Myocyte (in vitro differentiated cells): ENCODE measurements at places on chromosomes 1 and 21.

GRCh38 chr1:30538226-30538992 is 185.0 kb downstream of the MATN1 start:
- no peak for DNase-seq

GRCh38 chr1:94805912-94806311 is 14.2 kb upstream of the SLC44A3 start:
- peak; percentile 62 for DNase-seq

DNA sequence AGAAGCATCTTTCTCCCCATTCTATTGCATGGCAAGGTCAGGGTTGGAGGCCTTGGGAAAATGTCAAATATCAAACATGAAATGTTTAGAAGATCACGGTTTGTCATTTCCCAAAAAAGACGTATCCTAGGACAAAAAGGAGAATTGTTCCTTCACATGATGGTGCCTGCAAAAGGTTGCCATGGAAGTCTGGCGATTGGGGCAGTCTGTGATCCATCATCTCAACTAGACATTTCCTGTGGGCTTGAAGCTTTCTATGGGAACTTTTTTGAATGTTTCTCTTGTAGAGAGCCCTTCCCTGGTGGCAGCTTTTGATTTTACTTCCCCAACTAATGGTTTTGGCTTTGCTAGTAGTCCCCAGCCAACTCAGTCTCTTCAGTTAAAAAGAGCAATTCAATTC is 106.3 kb downstream of the TGFB2 start:
- DNase-seq, result no peak

DNA sequence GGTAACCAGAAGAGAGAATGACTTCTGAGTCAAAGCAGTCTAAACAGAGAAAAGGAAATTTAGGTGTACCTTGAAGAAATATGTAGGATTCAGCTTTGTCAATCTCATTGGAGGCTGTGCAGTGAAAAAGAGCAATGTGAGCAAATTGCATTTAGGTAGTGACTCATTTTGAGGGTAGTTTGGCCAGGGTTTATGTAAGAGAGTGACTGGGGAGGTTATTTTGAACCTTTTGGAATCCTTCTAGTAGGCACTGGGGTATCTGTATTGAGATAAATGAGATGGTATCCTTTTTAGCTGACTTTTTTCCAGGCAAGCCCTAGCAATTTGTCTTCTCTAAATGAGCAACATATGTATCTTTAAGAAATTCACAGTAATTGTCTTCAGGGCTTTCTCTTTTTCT is 95.9 kb downstream of the DISP1 start:
- peak; percentile 53 for DNase-seq

DNA sequence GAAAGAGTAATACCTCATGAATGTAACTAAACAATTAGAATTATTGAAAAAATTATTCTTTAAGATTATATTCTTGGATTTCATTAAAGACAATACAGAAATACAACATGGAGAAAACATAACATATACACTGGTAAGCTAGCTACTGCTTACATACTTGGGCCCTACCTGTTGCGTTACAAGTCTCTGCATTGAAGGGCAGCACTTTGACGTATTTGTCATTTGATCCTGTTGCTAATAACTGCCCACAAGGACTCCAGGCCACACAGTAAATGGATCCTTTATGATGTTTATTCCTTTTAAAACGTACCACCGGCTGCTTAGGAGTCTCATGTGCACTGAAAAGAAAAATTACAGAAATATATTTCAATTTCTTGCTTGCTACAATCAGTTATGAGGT is 19.8 kb upstream of the CLCC1 start:
- DNase-seq, result no peak

GRCh38 chr1:25569597-25570396 is 26.4 kb downstream of the LDLRAP1 start:
- DNase-seq, result peak; percentile 61

DNA sequence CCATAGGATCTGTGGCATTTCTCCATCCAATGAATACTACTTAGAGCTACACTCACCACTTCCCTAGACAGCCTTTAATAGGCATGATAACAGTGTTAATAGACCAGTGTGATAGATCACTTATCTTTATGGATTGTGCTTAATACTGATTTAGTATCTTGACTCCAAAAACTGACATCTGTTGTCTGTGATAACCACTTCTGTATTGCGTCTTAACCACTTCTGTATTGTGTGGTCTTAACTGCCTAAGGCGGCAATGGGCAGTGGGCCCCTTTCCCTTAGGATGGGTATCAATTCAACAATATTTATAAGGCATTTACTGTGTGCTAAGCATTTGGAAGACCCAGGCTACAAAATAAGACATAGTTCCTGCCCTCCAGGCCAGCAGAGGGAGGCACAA is 32.0 kb upstream of the RCAN3 start:
- DNase-seq, result no peak

GRCh38 chr1:21260405-21261125 is 29.7 kb downstream of the ECE1 start:
- no peak for DNase-seq
